ENCODE measurements at places on chromosomes 4 and X.

DNA sequence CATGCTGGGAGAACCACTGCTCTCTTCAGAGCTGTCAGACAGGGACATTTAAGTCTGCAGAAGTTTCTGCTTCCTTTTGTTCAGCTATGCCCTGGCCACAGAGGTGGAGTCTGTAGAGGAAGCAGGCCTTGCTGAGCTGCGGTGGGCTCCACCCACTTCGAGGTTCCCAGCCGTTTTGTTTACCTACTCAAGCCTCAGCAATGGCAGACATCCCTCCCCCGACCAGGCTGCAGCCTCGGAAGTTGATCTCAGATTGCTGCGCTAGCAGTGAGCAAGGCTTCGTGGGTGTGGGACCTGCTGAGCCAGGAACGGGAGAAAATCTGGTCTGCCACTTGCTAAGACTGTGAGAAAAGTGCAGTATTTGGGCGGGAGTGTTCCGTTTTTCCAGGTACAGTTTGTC is 118.9 kb downstream of the SLC10A6 start:
- H3K4me3 ChIP-seq = no peak overlapping the region
- no peaks in the 10 kb centered on the region for H3K27me3 ChIP-seq
- DNase-seq = no peak
- H3K27ac ChIP-seq = no peak overlapping the region

GRCh38 chr4:70818173-70818855 is 21.4 kb downstream of the GRSF1 start:
- no peak overlapping the region for H3K27ac ChIP-seq
- no peaks in the 10 kb centered on the region for H3K36me3 ChIP-seq
- DNase-seq = no peak
- H3K4me3 ChIP-seq = no peak overlapping the region

DNA sequence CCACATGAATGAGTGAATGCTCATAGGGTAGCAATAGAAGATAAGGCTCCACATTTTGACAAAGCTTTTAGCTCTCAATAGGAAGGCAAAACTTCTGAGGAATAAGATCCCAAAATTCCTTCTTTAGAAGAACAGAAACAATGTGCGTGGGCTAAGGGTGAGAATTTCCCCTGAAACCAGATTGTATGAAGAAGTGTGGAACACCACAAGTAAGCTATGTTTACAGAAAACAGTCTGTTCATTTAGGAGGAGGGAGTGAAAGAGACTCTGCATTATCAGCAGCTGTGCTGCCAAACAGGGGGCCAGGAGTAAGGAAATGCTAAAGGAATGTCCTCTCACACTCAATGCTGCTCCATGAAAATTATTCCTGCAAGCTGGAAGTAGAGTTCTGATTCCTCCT is 851.6 kb downstream of the CENPC start:
- DNase-seq = no peak
- H3K27me3 ChIP-seq = no peaks in the 10 kb centered on the region
- H3K4me3 ChIP-seq = no peak overlapping the region
- no peak overlapping the region for H3K27ac ChIP-seq
- H3K36me3 ChIP-seq = no peaks in the 10 kb centered on the region

DNA sequence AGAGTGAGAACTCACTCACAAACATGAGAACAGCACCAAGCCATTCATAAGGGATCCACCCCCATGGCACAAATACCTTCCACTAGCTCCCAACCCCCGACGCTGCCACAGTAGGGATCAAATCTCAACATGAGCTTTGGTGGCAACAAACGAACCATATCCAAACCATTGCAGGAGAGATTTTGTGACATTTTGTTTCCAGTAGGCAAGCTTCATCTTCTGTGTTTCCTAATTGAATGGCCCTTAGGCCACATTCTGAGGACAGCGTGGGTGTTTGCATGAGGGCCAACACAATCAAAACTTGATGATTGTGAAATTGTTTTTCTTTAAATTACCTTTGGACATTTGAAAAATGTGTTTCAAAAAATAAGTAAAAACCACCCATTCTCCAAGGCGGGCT is 102.6 kb upstream of the LNX1 start:
- H3K27me3 ChIP-seq = no peaks in the 10 kb centered on the region
- DNase-seq = no peak
- no peaks in the 10 kb centered on the region for H3K36me3 ChIP-seq

DNA sequence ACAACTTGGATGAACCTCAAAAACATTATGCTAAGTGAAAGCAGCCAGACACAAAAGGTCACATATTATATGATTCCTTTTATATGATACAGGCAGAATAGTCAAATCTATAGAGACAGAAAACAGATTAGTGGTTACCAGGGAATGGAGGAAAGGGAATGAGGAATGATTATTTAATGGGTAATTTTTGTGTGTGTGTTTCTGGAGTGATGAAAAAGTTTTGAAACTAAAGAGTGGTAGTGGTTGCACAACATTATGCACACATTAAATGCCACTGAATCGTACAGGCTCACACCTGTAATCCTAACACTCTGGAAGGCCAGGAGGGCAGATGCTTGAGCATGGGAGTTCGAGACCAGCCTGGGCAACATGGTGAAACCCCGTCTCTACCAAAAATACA is 19.6 kb upstream of the SOD3 start:
- H3K27me3 ChIP-seq = no peaks in the 10 kb centered on the region
- H3K36me3 ChIP-seq = no peaks in the 10 kb centered on the region
- no peak overlapping the region for H3K4me3 ChIP-seq
- H3K4me1 ChIP-seq = peaks cover 5% of the 10 kb centered on the region
- no peak for DNase-seq
